T-helper 1 cell (primary cell): ENCODE measurements at places on chromosomes 5 and 9.

DNA sequence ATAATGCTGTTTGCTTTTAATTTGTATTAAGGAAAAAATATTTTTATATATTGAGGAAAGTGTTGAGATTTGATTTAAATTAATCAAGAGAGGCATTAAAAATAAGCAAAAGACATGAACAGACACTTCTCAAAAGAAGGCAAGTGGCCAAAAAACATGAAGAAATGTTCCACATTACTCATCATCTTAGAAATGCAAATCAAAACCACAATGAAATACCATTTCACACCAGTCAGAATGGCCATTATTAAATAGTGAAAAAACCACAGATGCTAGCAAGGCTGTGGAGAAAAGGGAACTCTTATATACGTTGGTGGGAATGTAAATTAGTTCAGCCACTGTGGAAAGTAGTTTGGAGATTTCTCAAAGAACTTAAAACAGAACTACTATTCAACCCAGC is 45.9 kb downstream of the RANBP17 start:
- no peak for DNase-seq

DNA sequence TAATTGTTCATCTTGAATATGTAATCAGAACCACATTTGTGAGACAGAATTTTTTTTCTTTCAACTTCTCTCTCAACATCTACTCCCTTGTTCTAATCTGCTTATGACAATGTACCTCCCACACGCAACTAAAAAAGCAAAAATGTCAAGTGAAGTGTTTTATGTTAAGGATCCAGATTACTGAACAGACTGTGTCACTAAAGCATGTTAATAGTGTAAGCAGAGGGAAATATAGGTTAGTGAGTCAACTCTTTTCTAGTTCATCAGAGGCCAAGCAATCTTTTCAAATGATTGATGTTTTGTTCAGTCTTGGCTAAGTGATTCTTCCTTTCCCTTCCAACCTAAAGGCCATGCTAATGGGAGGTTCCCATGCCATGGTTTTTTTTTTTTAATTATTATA is 34.7 kb upstream of the IDNK start:
- DNase-seq: no peak

GRCh38 chr5:77777281-77777892 is 1.2 kb upstream of the TBCA start:
- DNase-seq: no peak

- no peak for DNase-seq
Observed at GRCh38 chr9:121449786-121450185, 49.9 kb downstream of the GGTA1 start.

- DNase-seq: no peak
Observed at GRCh38 chr9:636931-637591, 204.4 kb upstream of the DMRT1 start.

DNA sequence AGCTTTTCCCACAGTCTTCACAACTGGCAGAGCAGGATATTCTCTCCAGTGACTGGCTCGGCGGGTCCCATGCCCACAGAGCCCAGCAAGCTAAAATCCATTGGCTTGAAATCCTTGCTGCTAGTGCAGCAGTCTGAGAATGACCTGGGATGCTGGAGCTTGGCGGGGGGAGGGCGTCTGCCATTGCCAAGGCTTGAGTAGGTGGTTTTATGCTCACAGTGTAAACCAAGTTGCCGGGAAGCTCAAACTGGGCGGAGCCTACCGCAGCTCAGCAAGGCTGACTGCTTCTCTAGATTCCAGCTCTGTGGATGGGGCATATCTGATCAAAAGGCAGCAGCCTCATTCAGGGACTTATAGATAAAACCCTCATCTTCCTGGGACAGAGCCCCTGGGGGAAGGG is 194.1 kb downstream of the CCDC171 start:
- DNase-seq: no peak

DNA sequence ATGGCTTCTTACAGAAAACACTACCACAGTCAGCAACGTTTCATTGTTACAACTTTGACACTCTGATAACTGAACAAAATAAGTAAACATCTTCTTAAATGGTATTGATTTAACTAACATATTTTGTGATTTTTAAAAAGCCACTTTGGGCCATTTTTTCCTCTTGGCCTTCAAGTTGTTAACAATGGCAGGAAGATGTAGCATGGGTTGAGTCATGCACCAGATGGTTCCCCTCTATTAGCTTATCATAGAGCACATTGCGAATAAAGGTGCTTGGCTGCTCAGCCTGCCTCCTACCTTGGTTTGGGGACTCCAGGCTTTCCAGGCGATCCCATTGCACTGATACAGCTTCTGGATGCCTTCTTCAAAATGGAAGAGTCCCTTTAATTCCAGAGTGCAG is 24.1 kb upstream of the CER1 start:
- no peak for DNase-seq

GRCh38 chr5:170429014-170429413 is 39.8 kb upstream of the KCNMB1 start:
- DNase-seq: no peak

- DNase-seq: no peak
Observed at GRCh38 chr5:157292599-157292998, 26.7 kb downstream of the CYFIP2 start.

- DNase-seq: no peak
Observed at GRCh38 chr5:109935833-109936490, 246.2 kb downstream of the MAN2A1 start.

DNA sequence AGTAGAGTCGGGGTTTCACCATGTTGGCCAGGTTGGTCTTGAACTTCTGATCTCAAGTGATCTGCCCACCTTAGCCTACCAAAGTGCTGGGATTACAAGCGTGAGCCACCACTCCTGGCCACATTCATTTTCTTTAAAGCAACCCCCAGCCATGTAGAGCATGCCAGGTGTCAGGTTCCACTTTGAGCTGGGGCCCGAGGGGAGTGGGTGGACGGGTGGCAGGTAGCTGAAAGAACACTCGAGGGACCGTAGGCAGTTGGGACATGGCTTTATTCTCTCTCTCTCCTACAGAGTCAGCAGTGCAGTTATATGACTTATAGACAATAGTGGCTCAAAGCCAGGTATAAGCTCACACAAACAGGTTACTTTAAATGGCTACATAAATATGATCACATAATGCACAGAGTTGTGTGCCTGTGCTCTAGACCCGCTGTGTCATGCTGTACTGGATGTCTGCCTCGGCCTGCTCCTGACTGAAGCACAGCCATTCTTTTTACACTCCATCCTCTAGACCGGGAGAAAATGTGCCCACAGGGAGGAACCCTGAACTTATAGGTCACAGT is 60.5 kb upstream of the FAM120A start:
- no peak for DNase-seq
